Fibroblast of skin of back (primary cell): ENCODE measurements at places on chromosomes 1 and 21.

- DNase-seq: peak; percentile 64
These were observed 20.9 kb upstream of the VPS13D start for GRCh38 chr1:12208764-12209494.

DNA sequence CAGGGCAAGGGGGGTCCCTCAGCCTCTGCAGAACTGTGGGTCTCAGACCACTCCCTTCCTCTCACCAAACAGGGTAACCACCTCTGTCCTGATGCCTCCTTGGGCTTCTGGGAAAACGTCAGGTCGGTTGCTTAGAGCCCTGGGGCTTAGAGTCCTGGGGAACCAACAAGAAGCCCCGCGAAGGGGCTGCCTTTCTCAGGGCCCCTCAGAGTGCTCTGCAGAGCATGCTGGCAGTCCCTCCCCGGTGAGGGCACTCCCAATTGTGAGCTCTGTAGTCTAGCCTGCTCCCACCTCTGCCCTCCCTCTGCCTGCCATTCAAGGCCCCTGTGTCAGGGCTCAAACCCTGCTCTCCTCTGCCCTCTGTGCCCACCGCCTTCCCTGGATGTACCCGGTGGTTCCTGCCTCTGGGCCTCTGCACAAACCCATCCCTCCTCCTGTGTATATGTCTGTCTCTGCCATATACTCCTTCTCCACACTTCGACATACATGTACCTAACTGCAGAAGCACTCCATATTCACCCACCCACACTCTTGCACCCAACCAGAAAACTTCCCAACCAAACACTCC, 92.3 kb downstream of the DMRTB1 start:
- DNase-seq: no peak

DNA sequence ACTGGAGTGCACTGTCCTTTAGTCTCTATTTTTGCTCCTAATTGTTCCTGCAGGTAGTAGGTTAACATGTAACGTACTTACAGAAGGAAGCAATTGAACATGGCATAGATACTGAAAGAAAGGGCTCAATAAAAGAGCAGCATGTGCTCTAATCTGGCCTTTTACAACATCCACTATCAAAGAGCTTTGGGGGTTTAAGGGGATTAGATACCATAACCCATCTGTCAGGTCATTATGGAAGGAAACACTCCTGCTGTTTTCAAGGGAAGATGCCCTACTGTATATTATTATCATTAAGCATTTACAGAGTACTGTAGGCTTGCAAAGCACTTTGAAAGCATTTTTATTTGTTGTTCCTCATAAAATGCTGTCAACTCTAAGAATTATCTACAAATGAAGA, 152.8 kb downstream of the TTLL7 start:
- no peak for DNase-seq

GRCh38 chr1:189658381-189658780, 819.3 kb downstream of the BRINP3 start:
- DNase-seq: peak; percentile 2

DNA sequence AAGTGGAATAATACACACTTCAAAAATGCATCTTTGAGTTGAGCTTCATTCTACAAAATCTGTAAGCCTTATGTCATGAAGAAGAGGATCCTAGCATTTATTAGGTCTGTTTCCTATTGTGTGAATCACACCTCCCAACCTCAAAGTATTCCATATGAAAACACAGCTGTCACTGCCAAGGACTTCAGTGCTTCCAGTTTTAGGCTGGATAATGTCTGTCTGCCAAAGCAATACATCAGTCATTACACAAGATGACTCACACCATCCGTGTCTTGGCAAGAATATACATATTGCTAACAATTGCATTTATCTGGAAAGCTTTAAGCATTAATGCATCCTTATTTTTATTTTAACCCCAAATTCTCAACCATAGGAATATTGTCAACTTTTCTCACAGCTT, 125.7 kb upstream of the TMPRSS15 start:
- peak; percentile 98 for DNase-seq

DNA sequence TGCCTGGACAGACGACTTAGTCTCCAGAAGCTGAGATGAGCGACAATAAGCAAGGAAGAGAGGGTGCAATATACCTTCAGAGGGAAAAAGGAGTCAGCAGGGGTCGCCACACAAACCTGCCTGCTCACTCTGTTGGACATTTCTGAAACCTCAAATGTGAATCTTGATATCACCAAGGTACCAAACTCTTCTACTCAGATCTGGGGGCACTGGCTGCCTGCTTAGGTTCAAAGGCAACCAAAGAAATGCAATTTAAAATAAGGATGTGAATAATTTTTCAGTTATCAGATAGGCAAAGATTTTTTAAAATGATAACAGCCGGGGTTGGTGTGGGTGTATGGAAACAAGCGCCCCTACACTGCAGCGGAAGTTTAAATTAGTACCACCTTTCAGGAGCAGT, 164.2 kb downstream of the HIVEP3 start:
- DNase-seq: no peak

- DNase-seq: peak; percentile 20
These were observed 6.0 kb upstream of the AGO1 start for GRCh38 chr1:35876988-35877387.

GRCh38 chr1:167627865-167628641, 2.0 kb upstream of the RCSD1 start:
- DNase-seq: no peak
